Midbrain (tissue), 1 donor: ENCODE measurements at places on chromosomes 2 and 18.

- no peak for DNase-seq
Observed at GRCh38 chr2:240983361-240983995, 14.9 kb upstream of the SNED1 start.

- DNase-seq: no peak
Observed at GRCh38 chr18:78041218-78041617, 791.6 kb downstream of the GALR1 start.

GRCh38 chr2:215002500-215002899 lies 135.9 kb downstream of the ABCA12 start:
- DNase-seq: peak; percentile 51

DNA sequence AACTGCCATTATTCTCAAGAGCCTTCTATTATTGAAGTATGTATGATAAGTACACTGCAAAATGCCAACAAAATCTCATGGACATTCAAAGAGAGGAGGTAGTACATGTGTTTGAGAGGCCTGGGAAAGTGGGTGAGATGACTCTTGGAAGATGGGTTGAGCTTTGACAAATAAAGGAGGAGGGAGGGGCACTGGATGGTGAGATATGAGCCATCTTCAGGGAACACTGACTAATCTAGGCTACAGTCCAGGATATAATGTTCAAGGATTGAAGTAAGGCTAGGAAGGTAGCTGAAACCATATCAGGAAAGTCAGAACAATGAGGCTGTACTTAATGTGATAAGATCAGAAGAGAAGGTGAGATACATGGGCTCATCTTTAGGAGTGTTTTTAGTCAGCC lies 559.7 kb downstream of the ZEB2 start:
- DNase-seq: no peak

DNA sequence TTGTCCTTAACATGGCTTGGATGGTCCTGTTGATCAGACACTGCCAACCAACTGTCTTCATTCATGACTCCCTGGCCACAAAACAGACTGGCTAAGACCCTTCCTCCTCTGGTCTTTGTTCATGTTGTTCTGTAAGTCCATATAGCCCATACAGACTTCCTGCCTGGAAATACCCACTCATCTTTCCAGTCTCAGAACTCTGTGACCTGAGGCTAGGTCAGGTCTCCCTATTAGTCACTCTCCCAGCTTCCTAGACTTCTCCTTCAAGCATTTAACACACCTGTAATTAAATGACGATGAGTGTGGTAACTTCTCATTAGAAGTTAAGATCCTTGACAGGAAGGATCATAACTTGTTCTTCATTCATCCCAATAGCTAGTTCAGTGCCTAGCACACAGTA lies 56.3 kb downstream of the CCDC93 start:
- no peak for DNase-seq

GRCh38 chr18:32968248-32968647 lies 195.4 kb upstream of the KLHL14 start:
- DNase-seq: no peak

DNA sequence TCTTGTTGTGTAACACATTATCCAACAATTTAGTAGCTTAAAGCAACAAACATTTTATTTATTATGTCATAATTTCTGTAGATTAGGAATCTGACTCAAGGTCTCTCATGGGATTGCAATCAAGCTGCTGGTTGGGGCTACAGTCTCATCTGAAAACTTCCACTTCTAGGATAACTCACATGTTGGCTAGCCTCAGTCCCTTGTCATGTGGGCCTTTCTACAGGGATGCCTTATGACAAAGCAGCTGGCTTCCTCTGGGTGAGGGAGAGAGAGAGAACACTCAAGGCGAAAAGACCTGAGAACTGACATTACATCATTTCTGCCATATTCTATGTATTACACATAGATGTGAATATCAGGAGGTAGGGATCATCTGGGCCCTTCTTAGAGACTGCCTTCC lies 317.9 kb upstream of the VRK2 start:
- DNase-seq: no peak

DNA sequence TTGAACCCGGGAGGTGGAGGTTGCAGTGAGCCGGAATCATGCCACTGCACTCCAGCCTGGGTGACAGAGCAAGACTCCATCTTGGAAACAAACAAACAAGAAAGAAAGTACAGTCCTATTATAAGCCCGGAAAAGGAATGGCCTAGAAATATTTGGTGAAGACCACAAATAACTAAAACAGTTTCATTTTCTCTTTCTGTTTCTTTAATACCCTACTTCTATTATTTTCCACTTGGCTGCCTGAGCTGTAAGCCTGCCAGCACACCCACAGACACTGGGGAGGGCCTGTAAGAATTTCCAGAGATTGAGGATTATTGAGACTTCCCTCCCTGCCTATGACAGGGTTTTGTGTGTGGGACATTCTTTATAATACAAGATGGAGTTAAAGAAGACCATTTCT lies 188.0 kb upstream of the DCC start:
- no peak for DNase-seq

GRCh38 chr2:75801234-75801982 lies 90.7 kb upstream of the GCFC2 start:
- no peak for DNase-seq

DNA sequence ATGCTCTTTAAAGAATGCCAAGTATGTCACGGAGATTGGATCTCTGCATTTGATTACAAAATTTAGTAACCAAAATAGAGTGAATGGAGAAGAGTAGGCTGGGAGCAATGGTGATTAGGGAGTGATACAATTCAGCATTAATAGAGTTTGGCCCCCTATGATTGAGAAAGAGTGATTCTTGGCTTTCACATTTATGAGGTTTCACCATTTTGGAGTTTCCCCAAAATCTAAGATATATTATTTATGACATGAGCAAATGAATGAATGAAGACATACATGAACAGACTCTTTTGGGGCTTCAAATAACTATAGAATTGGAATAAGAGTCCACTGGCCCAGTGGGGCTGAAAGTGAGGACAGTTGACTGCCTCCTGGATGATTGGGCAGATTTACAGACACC lies 255.2 kb downstream of the LPIN1 start:
- no peak for DNase-seq
